GM23248 (cell line): ENCODE measurements at places on chromosomes 6 and 20. TPM values are rescaled to one million over a fixed set of nuclear protein-coding genes. Genes with fewer than 3 reads are reported as not detected.

The SLC26A8 gene
- not detected in 2 replicates for total RNA-seq

The PNPLA1 gene
- not detected in 2 replicates for total RNA-seq

The CEP43 gene
- total RNA-seq = 16.4 and 26.1 TPM in 2 replicates

The VIP gene
- total RNA-seq = 0.32 TPM in 1 of 2 replicates, not detected in the other

The TTK gene
- 12.0 and 16.7 TPM in 2 replicates for total RNA-seq

The MUC21 gene
- total RNA-seq = not detected in 2 replicates

The RAET1L gene
- total RNA-seq = not detected in 2 replicates

The LAMP5 gene
- total RNA-seq = 0.11 TPM in 1 of 2 replicates, not detected in the other

The HLA-DQB2 gene
- not detected in 2 replicates for total RNA-seq

The ADAM33 gene
- 53.1 and 57.9 TPM in 2 replicates for total RNA-seq

The ERVFRD-1 gene
- total RNA-seq = not detected in 2 replicates

The NUP153 gene
- 22.9 and 25.3 TPM in 2 replicates for total RNA-seq

The SOX18 gene
- not detected in 2 replicates for total RNA-seq

The TBPL1 gene
- total RNA-seq = 40.5 and 42.7 TPM in 2 replicates

The RFX6 gene
- not detected in 2 replicates for total RNA-seq

The C20orf144 gene
- total RNA-seq = 0.63 TPM in 1 of 2 replicates, not detected in the other

The BPIFB1 gene
- total RNA-seq = not detected in 2 replicates

The KCNK16 gene
- total RNA-seq = not detected in 2 replicates

The PGC gene
- not detected in 2 replicates for total RNA-seq

The ADTRP gene
- total RNA-seq = 0.63 and 1.3 TPM in 2 replicates

The KDM1B gene
- total RNA-seq = 13.2 and 16.0 TPM in 2 replicates

The LBP gene
- total RNA-seq = not detected in 2 replicates

The VSX1 gene
- total RNA-seq = not detected in 2 replicates

The RBBP8NL gene
- total RNA-seq = not detected in 2 replicates

The AFG1L gene
- total RNA-seq = 0.38 and 1.2 TPM in 2 replicates

The RREB1 gene
- 9.4 and 12.4 TPM in 2 replicates for total RNA-seq

The RIMS4 gene
- 0.22 TPM in 1 of 2 replicates, not detected in the other for total RNA-seq

The SOBP gene
- 0.97 and 1.9 TPM in 2 replicates for total RNA-seq

The KIF13A gene
- 46.0 and 47.3 TPM in 2 replicates for total RNA-seq

The LY6G6F gene
- total RNA-seq = not detected in 2 replicates

The TXLNB gene
- 0.13 and 0.22 TPM in 2 replicates for total RNA-seq

The ARFGEF2 gene
- total RNA-seq = 30.6 and 31.1 TPM in 2 replicates

The SLC17A9 gene
- 11.1 and 19.5 TPM in 2 replicates for total RNA-seq

The ZNF165 gene
- 0.25 and 0.86 TPM in 2 replicates for total RNA-seq

The ZC3H12D gene
- 0.54 TPM in 1 of 2 replicates, not detected in the other for total RNA-seq

The NT5E gene
- 264 and 293 TPM in 2 replicates for total RNA-seq

The RRP36 gene
- total RNA-seq = 45.0 and 58.3 TPM in 2 replicates

The SYCP2L gene
- not detected in 2 replicates for total RNA-seq

The GABRR1 gene
- not detected in 2 replicates for total RNA-seq

The ARFGEF3 gene
- 0.11 and 0.13 TPM in 2 replicates for total RNA-seq

The FAM83C gene
- not detected in 2 replicates for total RNA-seq

The COL9A1 gene
- total RNA-seq = not detected in 2 replicates

The IMPG1 gene
- total RNA-seq = not detected in 2 replicates

The GJA1 gene
- 237 and 248 TPM in 2 replicates for total RNA-seq

The ID4 gene
- total RNA-seq = 34.0 and 41.0 TPM in 2 replicates

The ARMC2 gene
- 0.97 and 1.4 TPM in 2 replicates for total RNA-seq

The ZNF334 gene
- total RNA-seq = 1.4 TPM in 2 replicates

The CDSN gene
- total RNA-seq = not detected in 2 replicates

The IL20RA gene
- 0.13 TPM in 1 of 2 replicates, not detected in the other for total RNA-seq

The VGLL2 gene
- not detected in 2 replicates for total RNA-seq

The DEFB115 gene
- not detected in 2 replicates for total RNA-seq

The LY86 gene
- not detected in 2 replicates for total RNA-seq

The CCN5 gene
- total RNA-seq = 24.5 and 47.3 TPM in 2 replicates

The LIME1 gene
- total RNA-seq = 14.1 and 32.0 TPM in 2 replicates

The SEL1L2 gene
- not detected in 2 replicates for total RNA-seq

The ASCC3 gene
- 57.9 and 60.2 TPM in 2 replicates for total RNA-seq

The RAD21L1 gene
- not detected in 2 replicates for total RNA-seq
